ENCODE measurements at places on chromosomes 16 and 17.

DNA sequence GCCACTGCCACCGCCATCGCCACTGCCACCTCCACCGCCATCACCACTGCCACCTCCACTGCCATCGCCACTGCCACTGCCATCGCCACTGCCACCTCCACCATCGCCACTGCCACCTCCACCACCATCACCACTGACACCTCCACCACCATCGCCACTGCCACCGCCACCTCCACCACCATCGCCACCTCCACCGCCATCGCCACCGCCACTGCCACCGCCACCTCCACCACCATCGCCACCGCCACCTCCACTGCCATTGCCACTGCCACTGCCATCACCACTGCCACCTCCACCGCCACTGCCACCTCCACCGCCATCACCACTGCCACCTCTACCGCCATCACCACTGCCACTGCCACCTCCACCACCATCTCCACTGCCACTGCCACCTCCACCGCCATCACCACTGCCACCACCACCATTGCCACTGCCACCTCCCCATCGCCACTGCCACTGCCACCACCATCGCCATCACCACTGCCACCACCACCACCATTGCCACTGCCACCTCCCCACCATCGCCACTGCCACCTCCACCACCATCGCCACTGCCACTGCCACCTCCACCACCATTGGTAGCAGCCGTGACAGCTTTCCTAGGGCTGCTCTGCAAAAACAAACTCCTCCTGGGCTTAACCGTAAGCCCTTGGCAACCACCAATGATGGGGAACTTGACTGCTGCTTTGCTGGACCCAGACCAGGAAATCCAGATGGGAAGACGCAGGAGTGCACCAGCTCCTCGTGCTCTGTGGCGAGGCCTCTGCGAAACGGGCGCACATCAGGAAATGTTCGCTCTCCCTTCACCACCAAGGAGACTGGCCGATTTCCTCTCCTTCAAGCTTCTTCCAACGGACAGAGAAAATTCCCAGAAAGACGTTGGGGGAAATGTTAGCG lies 147.2 kb downstream of the RBFOX3 start:
- DNase-seq, result no peak

DNA sequence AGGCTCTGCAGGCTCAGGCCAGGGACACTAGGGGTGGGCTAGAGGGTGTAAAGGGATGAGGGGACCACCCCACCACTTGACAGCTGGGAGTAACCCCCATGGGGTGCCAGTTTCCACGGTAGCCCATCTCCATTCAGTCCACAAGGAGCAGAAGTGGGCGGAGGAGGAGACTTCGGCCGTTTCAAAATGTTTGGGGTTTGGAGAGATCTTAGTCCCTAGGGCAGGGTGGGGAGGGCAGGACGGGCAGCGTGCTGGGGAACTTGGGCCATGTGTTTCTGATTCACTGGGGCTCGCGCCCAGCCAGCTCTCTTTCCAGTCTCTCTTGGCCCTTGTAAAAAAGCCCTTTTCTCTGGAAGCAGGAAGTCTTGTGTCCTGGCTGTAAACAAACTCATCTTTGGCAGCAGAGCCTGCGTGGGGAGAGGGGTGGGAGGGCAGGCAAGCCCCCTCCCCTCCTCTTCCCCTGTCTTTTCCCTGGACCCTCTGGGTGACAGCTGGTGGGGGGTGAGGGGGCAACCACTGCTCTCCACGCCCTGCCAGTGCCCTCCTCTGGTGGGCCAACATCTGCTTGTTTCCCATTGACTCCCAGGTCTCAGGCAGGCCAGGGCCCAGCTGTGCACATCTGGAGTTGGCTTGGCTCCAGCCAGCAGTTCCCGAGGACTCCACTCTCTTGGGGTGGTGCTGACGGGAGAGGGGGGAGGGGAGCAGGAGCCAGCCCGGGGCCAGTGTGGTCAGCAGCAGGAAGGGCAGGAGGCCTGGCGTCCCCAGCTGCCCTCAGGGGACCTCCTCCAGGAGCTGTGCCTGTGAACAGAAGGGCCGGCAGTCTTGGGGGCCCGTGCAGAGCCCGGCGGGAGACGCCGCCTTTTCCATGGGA lies 8.1 kb downstream of the CYGB start:
- DNase-seq, result no peak

GRCh38 chr17:43175213-43176118 lies 4.5 kb downstream of the NBR1 start:
- no peak for DNase-seq

DNA sequence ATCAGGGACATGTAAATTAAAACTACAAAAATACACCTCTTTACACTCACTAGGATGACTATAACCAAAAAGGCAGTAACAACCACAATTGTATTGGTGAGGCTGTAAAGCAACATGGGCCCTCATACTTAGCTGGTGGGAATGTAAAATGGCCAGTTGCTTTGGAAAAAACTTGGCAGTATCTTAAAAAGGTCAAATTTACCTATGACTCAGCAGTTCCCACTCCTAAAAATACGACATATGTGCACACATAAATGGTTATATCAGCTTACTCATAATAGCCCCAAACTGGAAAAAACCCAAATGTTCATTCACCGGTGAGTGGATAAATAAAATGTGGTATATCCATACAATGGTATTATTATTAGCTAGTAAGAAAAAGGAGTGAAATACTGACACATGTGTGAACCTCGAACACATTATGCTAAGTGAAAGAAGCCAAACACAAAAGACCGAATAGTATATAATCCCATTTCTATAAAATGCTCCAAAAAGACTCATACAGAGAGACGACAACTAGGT lies 391.4 kb downstream of the NPIPA8 start:
- no peak for DNase-seq

- no peak for DNase-seq
Observed at GRCh38 chr17:40331743-40332641, 23.0 kb downstream of the RARA start.

DNA sequence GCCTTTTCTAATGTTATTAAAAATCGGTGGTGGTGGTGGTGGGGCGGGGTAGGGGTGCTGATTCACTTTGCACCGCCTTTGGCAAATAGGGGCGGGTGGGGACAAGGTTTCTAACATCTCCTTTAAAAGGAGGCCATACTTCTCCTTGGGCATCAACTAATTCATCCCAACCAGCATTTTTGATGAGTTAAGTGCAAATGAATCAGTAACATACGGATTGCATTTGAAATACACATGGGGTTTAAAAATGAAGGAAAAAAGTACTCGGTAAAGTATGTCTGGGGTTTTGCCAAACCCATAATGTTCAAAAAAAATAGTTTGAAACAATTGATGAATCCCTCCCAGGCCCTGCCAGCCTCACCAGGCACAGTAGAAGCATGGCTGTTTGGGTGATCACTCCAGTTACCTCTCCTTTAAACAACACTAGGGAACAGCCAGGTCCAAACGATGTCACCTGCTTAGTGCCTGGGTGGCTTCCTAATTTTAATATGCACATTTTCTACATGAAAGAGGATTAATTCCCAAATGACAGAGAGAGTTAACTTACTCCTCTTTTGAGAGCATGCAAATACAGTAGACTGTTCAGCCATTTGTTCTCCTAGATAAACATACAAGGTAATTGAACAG lies 107.2 kb downstream of the ANKFN1 start:
- no peak for DNase-seq

DNA sequence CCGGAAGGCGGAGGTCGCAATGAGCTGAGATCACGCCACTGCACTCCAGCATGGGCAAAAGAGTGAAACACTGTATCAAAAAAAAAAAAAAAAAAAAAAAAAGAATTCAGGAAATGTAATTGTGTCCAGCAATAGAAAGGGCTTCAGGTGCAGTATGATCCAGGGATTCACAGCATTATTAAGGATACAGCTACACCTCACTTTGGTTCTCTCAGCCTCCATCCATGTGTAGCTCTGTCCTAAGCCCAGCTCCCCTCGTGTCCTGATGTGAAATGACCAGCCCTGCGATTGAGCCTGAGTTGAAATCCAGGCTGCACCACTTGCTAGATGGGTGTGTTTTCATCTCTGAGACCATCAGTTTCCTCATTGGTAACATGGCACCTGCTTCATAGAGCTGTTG lies 3.0 kb downstream of the SLC5A10 start:
- no peak for DNase-seq

- no peak for DNase-seq
Observed at GRCh38 chr16:82005027-82005830, 6.0 kb downstream of the SDR42E1 start.

DNA sequence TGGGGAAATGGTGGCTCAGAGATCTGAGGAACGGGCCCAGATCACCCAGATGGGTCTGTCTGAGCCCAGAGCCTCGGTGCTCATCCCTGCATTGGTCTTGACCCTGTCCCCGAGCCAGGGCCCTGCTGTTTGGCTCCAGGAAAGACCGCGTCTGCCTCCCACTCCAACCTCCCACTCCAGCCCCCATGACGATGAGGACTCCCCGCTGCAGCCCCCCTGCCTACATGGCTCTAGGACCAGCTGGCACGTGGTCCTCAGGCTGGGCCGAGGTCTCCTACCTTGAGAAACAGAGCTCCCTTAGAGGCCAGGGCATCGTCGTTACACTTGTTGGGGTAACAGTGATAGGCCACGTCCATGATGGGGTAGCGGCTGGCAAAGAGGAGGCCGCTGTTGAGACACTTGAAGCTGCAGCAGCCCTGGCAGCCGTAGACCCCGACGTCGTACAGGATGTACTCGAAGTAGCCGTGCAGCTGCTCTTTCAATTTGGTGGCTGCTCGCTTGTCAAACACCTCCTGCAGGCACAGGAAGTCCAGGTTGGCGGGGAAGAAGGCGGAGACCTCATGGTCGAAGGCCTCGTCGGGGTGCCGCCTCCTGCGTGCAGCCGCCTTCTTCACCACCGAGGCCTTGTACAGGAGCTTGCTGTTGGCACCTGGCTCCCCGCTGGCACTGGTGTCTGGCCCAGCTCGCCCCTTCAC lies 59.9 kb downstream of the PRMT7 start:
- no peak for DNase-seq

DNA sequence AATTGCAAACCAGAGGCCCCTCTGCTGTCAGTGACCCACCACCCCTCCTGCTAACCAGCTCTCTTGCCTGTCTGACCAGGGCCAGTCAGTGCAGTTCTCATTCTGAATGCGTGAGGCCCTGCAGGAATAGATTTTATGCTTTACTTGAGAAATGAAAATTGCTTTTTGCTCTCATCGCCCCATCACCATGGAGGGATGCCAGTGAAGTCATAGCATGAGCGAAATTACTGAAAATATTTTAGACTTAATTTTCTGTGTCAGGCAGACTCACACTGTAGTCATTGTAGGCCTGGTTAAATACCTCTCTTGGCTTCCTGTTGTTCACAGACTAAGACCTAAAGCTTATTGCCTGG lies 490.5 kb upstream of the CDH5 start:
- DNase-seq, result no peak

- no peak for DNase-seq
Observed at GRCh38 chr17:49717371-49717861, 9.7 kb upstream of the SLC35B1 start.

DNA sequence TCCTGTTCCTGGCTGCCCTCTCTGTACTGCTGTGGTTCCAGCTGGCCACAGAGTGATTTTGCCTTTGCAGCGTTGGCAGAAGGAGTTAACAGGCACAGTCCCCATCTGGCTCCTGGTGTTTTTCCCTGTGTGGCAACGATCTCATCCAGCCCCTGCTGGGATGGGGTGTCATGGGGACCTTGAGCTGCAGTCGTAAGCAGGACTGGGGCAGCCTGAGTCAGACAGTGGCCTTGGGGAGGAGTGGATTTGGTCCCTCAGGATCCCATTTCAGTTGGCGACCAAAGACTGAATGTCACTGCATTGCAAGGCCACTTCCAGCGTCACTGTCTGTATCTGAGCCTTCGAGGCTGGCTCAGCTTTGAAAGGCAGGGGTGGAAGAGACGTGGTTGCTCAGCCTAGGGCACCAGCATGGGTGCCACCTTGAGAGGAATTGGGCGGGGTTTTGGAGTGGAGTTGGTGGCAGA lies 11.9 kb downstream of the TMEM94 start:
- DNase-seq, result no peak

DNA sequence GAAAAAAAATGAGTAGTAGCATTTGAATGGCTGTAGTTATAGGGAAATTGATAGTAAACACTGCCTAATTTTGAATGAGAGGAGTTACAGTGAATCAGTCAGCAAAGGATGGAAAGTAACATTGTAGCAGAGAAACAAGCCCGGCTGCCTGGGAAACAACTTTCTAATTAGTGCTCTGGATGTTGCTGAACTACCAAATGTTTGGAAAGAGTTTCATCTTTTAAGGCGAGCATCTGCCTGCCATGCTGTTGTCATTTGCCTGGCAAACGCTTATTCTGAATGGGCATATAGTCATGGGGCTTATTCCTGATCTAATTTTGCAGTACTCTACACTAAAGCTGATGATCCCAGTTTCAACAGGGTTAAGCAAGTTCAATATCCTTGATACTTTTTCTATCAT lies 138.6 kb downstream of the CDH11 start:
- DNase-seq, result no peak

DNA sequence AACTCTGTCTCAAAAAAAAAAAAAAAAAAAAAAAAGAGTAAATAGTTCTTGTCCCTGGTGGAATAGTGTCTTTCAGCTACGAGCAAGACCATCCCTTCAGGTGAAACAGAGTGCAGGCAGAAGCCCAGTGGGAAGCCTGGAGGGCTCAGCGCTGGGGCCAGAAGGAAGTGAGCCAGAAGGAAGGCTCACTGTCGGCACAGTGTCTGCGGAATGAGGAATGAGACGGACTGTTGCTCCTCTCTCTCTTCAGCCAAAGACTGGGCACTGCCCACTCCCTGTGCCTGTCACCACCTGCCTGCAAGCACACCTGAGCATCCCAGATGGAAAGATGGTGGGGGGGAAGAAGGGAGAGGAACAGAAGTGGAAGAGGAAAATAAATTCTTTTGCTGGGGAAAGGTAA lies 7.5 kb downstream of the RSL1D1 start:
- no peak for DNase-seq

- DNase-seq, result no peak
Observed at GRCh38 chr17:76032073-76032779, 5.1 kb upstream of the EVPL start.

- DNase-seq, result no peak
Observed at GRCh38 chr16:67149276-67150046, 1.3 kb downstream of the B3GNT9 start.

DNA sequence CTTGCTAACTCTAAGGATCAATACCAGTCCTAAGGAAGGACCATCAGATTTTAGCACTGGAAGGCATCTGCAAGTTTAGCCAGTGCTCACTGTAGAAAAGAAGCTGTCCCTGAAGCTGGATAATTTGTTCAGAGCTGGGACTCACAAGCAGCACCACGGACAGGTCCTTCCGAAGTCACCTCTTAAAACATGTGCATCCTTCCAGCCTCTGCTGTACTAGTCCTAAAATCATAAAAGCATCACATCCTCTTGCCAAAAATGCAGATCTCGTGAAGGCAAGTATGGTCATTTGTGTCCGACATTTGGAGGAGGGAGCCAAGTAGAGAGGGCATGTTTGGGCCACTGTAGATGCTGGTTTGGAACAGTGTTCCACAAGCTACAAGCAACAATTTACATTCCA lies 506.9 kb downstream of the RBFOX1 start:
- no peak for DNase-seq

GRCh38 chr16:25210758-25211157 lies 6.0 kb upstream of the AQP8 start:
- DNase-seq, result no peak

GRCh38 chr17:61986898-61987297 lies 59.1 kb upstream of the INTS2 start:
- DNase-seq, result no peak

Measured in RWPE2 (cell line).